ENCODE measurements at places on chromosomes 11 and 22.

DNA sequence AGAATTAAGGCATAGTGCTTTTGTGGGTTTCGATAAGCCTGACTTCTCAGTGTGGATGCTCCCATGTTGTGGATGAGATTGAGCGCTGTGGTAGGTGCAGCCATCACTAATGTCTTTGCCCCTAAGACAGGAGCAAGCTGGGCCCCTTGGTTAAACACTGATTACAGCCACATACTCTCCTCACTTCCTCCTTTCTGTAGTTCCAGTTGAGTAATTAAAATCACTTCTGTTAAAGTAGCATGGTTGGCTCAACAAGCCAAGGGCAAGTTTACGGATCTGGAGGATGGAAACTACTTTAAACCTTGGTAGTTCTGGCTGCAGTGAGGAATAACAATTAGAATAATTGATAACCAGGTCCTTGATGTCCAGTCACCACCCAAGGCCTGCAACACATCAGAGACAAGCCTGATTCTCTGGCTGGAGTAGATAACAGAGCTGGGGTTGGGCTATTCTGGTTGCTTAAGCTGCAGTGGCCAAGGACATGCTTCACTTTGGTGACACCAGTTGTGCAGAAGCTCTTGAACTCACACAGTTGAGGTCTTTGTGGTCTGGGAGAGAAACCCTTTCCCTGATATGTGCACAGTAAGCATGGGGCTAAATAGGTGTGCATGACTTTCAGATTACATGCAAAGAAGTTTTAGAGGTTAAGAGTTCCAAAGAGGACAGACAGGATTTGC lies 81.3 kb downstream of the KIRREL3 start:
- no peak for DNase-seq

DNA sequence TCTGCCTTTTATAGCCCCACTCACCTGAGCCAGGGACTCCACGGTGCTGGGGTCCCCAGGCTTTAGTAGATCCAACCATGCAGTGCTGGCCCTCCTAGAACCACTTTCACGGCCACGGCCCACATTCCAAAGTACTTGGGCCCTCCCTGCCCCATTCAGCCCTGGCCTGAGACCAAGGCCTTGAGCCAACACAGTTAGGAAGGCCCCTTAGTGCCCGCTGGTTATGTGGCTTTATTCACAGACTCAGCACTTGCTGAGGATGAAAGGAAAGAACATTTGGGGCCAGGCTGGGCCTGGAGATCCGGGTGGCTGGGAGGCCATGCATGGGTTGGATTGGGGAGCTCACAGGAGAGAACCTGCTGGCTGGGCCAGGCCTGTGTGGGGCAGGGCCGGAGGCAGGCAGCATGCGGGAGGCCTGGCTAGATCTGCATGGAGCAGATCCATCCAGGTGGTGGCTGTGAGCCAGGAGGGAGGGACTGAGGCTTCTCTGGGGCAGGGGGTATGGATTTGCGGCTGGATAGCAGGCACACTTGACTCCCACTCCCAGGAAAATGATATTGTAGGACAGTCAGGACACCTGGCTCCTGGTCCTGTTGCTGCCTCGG lies 12.6 kb downstream of the CHRM1 start:
- no peak for DNase-seq

DNA sequence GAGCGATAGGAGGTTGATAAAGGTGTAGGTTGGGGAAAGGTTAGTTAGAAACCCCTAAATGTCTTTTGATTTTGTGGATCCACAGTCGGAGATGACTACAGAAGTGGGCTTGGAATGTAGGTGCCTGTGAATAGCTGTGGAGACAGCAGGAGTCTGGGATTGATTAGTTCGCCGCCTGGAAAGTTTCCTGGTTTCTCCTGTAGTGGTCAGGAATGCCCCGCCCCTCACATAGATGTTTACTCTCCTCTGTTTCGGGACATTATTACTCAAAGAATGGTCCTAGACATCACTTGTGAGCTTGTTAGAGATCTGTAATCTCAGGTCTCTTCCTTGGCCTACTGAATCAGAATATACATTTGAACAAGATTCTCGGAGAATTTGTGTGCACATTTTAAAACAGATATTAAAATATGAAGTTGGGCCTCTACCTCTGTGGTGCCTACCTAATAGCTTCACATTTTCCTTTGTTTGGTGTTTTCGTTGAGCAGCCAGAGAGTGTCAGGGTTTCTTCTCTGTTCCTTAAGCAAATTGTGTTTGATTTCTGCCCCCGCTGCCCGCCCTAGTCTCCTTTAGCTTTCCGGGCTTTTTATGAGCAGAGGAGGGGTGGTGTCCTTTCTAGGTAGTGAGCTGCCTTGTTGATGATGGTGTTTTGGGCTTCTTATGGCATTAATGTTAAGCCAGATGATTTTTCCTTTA lies 89.4 kb downstream of the PPP6R3 start:
- no peak for DNase-seq

- DNase-seq = no peak
These were observed 4.6 kb upstream of the RTN4R start for GRCh38 chr22:20272700-20273099.

Data from HEK293T (cell line).